ENCODE measurements at places on chromosomes 4 and X.

DNA sequence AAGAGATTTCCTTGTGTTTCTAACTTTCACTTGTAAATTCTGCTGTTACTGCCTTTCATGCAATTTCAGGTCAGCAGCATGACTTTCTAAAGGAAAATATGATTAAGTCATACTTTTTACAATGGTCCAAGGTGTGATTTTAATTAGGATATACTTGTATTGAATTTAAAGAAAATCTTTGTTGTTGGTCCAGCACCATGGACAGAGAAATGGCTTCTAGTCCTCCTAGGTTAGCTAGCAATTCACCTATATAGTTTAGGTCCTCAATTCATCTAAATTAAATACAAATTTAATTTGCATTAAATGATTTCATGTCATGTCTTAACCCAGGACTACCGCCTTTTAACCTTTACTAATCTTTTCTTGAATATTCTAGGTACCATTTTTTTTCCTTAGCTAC lies 304.9 kb upstream of the RPS6KA3 start:
- DNase-seq = no peak

GRCh38 chr4:40500781-40501180 lies 128.9 kb downstream of the RBM47 start:
- no peak for DNase-seq

DNA sequence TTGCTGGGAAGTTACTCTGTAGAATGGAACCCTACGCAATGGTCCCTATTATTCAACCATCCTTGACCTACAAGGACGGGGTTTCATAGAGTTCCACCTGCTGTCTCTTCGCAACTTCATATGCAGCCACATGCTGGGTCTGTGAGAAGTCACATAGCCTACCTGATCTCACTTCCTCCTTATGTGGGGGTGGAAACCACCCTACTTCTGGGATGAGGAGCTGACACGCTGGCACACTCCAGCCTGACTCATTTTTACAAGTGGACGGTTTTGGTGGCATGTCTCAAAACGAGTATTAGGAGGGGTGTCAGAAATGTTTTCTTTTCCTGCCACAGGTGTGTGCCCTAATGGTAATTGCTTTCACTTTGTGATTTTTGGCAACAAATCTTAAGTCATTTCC lies 36.8 kb upstream of the ARSD start:
- no peak for DNase-seq

GRCh38 chr4:95701500-95702170 lies 138.3 kb upstream of the PDHA2 start:
- no peak for DNase-seq

DNA sequence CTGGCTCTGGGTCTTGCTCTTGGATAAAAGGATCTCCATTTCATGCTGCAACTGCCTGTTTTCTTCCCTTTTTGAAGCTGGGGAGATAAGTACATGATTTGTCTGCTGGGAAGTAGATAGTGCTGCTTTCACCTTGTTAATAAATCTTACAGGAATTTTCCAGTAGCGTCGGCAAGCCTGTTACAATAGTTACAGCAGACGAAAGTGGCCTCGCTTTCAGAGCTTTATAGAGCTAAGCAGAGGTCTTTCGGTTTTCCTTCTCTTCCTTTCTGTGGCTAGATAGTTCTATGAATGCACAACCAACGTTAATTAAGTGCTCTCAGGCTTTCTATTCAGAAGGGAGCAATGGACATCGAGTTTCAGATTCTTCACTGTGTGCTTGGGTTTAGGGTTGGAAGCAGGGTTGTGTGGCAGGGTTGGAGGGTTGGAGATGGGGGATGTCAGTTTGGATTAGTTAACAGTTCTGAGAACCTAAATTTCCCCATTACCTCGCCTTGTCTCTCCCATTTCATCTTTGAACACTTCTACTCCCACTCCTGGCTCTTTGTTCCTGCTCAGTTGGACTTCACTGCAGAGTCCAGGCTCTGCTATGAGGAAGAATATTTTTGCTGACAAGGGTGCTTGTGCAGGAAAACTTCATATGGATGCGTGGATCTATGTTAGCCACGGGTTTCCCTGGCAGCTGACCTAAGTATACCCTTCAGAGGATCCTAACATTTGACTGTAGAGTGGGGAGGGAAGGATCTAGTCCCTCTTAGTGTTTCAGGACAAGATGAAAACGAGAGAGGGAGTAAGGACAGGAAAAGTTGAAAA lies 237.9 kb downstream of the ARHGAP10 start:
- DNase-seq = no peak

DNA sequence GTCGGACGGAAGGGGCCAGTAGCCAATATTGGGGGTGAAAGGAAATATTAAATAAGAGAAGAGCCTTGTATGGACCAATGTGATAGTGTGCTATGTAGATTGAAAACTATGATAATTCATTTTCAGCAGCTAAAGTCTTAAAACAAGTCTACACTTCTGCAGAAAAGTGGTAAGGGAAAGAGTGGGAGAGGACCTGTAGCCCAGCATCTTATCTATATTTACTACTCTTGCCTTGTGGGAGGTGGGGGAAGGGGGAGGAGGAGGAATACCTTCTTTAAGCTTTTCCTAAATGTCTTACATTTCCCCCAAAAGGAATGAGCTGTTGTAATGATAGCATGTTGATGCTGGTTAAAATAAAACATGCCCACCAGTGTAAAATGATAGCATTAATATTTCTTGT lies 220.0 kb upstream of the SPRY1 start:
- no peak for DNase-seq

DNA sequence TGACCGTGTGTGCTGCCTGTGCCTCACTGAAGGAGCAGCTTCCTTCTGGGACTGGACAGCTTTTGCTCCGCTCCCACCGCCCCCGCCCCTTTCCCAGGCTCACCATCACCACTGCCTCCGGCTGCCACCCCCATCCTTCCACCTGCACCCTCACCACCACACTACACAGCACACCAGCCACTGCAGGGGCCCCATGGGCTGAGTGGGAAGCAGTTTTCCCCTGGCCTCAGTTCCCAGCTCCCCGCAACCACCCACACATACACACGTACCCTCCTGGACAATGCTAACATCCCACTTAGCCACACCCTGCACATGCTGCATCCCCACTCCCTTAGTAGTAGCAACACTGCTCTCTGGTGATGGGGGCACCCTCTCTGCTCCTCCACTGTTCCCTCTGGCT lies 29.6 kb upstream of the COX18 start:
- no peak for DNase-seq

DNA sequence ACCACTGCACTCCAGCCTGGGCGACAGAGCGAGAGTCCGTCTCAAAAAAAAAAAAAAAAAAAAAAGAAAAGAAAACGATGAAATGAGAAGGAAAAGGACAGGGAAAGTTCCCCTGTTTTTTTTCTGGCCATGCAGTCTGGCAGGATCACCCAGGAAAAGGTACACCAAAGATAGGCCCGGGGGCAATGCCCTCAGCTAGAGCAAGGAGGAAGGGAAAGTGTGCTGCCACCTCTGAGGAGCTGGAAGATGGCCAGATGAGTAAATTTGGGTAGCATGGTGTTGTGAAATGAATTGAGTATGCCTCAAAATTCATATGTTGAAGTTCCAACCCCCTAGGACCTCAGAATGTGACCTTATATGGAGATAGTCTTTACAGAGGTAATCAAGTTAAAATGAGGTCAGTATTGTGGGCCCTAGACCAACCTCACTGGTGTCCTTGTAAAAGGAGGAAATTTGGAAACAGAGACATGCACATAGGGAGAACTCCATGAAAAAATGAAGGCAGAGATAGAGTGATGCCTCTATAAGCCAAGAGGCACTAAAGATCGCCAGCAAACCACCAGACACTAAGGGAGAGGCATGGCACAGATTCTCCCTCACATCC lies 28.9 kb downstream of the MAOB start:
- DNase-seq = no peak

DNA sequence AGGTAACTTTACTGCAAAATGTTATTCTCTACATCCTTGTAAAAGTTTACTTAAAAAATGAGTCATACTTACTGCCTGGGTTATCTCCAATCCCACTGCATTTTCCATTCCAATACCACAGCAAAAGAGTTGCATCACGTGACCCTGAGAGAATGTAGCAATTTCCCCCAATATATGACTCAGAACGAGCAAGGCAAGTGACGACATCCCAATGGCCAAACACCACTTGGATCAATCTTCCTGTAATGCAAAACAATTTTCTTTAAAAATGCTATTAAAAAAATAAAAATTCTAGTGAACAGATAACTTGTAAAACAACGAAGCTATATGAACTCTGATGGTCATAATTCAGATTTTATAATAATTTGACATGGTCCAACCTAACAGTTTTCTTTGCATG lies 224.3 kb downstream of the DCLK2 start:
- no peak for DNase-seq

DNA sequence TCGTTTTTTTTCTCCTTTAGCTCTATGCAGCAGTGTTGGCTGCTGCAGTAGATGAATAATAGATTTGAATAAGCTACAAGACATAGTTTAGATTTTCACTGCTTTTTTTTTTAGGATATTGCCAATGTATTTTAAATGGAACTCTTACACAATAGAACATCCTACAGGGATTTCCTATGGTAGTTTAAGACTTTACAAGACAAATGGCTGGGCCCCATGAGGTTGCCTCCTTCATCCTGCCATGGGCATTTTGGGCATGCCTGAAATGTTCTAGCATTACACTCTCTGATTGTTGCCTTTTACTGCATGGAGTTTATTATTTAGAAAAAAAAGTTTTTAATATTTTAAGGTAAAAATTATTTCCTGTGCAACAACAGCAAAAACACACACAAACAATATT lies 74.5 kb downstream of the MID1 start:
- no peak for DNase-seq

GRCh38 chrX:7985568-7985967 lies 58.4 kb upstream of the PNPLA4 start:
- no peak for DNase-seq

DNA sequence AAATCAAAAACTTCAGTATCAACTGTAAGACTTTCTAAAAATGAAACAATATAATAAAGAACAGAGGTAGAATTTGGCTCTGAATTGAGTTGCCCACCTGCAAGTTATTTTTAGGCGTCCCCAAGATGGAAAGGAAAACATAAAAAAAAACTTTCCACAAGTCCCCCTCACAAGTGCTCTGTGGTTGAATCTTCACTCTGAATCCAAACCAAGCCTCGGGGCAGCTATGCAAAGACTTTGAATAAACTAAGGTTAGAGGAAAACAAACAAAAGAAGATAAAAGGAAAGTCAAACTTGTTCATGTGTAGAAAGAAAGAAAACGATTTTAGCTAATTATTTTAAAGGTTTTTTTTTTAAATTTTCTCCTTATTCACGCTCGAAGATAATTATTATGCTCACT lies 372.4 kb upstream of the SLIT2 start:
- no peak for DNase-seq

DNA sequence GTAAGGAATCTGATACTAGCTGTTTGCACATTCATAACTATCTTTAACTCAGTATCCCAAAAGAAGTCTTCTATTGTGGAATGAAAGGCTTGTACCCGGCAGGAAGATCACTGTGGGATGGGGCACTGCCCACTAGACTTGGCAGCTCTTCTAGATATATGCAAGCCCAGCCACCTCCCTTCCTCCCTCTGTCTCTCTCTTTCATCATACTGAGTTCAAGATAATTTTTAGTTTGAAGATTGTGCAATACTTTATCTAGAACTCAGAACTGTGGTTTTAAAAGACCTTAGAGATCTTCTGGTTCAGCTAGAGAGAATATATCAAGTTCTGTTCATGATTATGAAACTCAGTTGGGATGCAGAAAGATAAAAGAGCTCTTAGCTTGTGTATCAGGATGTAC lies 22.5 kb upstream of the GPR34 start:
- DNase-seq = no peak

DNA sequence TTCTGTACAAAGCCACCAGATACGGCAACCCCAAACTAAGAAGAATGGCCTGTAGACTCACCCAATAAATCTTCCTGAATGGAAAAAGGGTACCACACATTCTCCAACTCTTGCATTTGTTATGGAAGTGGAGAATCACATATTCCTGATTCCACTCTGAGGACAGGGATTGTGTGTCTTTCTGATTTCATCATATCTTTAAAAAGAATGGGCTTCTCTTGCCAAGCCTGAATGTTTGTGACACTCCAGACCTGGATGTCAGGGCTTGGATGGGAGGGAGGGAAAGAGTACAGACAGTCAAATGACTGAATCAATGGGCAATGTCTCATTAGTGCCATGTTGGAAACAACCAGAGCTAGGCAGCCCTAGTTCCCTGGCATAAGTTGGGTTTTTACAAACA lies 77.4 kb downstream of the PLAC1 start:
- DNase-seq = no peak

DNA sequence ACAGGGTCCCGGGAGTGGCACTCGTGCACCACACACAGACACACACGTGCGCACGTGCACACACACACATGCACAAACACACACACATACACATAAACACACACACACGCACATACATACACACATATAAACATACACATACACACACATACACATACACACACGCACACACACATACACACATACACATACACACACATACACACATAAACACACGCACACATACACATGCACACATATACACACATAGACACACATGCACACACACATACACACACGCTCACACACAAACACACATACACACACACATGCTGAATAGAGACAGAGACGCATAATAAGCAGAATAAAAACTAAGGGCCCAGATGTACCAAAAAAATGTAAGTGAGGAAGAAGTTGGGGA lies 332.2 kb upstream of the CXorf51B start:
- DNase-seq = no peak
